Testis (tissue), 5 donors: ENCODE measurements at places on chromosomes 1 and 21. TPM values are rescaled to one million over a fixed set of nuclear protein-coding genes. Genes with fewer than 3 reads are reported as not detected.

DNA sequence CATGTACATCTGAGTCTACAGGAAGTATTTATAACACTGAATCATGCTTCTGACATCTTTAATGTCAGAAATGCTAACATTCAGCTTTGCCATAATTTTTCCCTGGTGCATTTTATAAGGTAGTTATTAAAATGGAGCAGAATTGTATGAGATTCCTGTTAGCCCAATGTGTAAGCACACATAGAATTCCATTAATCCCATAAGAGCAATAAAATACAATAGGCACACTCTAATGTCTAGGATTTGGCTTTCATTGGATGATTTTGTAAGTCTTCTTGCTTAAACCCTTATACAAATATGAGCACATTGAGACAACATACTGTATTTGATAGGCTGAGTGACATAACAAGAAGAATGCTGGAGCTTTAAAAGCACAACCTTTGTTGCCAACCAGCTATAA lies 256.4 kb downstream of the HMCN1 start:
- H3K36me3 ChIP-seq = no peaks in the 10 kb centered on the region
- no peaks in the 10 kb centered on the region for H3K4me1 ChIP-seq
- no peak for DNase-seq
- no peaks in the 10 kb centered on the region for H3K27me3 ChIP-seq
- H3K4me3 ChIP-seq = no peak overlapping the region

DNA sequence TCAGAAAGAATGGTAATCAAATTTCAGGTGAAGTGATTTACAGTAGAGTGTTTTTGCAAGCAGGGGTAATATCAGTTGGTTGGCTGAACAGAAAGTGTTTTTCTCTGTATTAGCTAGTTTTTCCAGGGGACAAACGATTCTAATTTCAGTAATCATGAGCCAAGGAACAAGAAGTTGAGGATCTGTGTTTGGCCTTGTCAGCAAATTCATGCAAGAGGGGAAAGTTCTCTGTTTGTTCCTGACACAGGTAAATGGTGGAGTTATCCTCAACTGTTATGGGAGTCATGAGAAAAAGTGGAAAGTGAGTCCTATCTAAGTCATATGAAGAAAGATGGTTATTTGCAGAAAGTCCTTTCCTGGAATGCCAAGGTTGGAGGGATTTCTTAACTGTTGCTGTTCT lies 24.6 kb upstream of the SLC35A3 start:
- H3K4me3 ChIP-seq = no peak overlapping the region
- no peaks in the 10 kb centered on the region for H3K4me1 ChIP-seq
- H3K27me3 ChIP-seq = no peaks in the 10 kb centered on the region
- H3K27ac ChIP-seq = no peak overlapping the region
- no peak for DNase-seq

AZIN2 gene
- total RNA-seq = 38.2 TPM

CACHD1 gene
- 8.3 TPM for total RNA-seq
